Upper lobe of left lung (tissue), 6 donors: ENCODE measurements at places on chromosomes 4 and X. TPM values are rescaled to one million over a fixed set of nuclear protein-coding genes. Genes with fewer than 3 reads are reported as not detected.
A peak's percentile ranks its signal among the peaks of the same experiment; 100 is the strongest.

SPATA4 gene
- 1.0 TPM for total RNA-seq

DNA sequence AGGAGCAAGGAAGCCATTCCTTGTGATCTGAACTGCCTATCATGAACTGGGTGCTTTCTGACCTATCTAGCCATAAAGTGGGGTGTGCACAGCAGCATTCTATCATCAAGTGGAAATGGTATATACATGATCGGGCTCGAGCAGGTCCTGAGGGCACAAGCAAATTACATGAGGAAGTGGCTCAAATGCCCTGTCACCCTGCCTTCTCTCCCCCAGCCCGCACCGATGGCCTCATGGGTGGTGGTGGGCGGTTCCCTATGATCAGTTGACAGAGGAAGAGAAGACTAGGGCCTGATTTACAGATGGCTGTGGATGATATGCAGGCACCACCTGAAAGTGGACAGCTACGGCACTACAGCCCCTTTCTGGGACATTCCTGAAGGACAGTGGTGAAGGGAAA, 46.3 kb upstream of the BCLAF3 start:
- no peaks in the 10 kb centered on the region for H3K36me3 ChIP-seq
- H3K4me3 ChIP-seq = no peak overlapping the region

GRCh38 chrX:95950679-95951078, 734.0 kb upstream of the DIAPH2 start:
- DNase-seq = no peak
- no peaks in the 10 kb centered on the region for H3K36me3 ChIP-seq
- H3K27me3 ChIP-seq = no peaks in the 10 kb centered on the region
- no peak overlapping the region for H3K4me3 ChIP-seq
- no peak overlapping the region for H3K27ac ChIP-seq

- H3K36me3 ChIP-seq = no peaks in the 10 kb centered on the region
- no peaks in the 10 kb centered on the region for H3K27me3 ChIP-seq
- no peak overlapping the region for H3K27ac ChIP-seq
- H3K4me3 ChIP-seq = no peak overlapping the region
- no peak for DNase-seq
Measured at GRCh38 chrX:133495464-133496391, 80.4 kb upstream of the GPC4 start.

GRCh38 chrX:154840856-154841255, 6.4 kb upstream of the SMIM9 start:
- DNase-seq = no peak
- no peaks in the 10 kb centered on the region for H3K4me1 ChIP-seq
- H3K27me3 ChIP-seq = no peaks in the 10 kb centered on the region
- H3K27ac ChIP-seq = no peak overlapping the region

DNA sequence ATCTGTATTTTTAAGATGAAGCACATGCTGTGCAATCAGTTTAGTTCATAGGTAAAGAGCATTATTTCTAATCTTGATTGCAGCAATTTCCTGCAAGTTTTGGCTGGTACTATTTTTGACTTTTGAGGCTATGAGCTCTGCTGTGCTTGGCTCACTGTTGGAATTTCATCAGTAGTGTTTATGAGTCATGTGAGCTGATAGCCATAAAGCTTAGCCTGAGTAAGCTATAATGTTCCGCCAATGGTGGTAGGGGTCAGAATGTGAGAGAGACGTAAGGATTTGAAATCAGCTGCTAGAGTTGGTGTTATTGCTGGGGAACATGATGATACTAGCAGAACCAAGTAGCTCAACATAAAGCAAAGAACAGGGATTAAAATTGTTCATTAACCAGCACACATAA, 590.9 kb upstream of the GNPDA2 start:
- no peak overlapping the region for H3K27ac ChIP-seq
- H3K36me3 ChIP-seq = no peaks in the 10 kb centered on the region
- no peak overlapping the region for H3K4me3 ChIP-seq
- H3K27me3 ChIP-seq = no peaks in the 10 kb centered on the region
- DNase-seq = no peak

DCAF16 gene
- 35.9 TPM for total RNA-seq

GRCh38 chr4:10173754-10174749, 57.5 kb upstream of the WDR1 start:
- H3K27me3 ChIP-seq = no peaks in the 10 kb centered on the region
- DNase-seq = peak; percentile 50
- H3K4me1 ChIP-seq = peaks cover 17% of the 10 kb centered on the region
- no peak overlapping the region for H3K4me3 ChIP-seq
- H3K27ac ChIP-seq = peak overlapping the region; percentile 59

COX7B gene
- total RNA-seq = 122 TPM

GRCh38 chr4:43693876-43694275, 754.7 kb downstream of the KCTD8 start:
- DNase-seq = no peak
- no peaks in the 10 kb centered on the region for H3K36me3 ChIP-seq
- no peak overlapping the region for H3K27ac ChIP-seq

DNA sequence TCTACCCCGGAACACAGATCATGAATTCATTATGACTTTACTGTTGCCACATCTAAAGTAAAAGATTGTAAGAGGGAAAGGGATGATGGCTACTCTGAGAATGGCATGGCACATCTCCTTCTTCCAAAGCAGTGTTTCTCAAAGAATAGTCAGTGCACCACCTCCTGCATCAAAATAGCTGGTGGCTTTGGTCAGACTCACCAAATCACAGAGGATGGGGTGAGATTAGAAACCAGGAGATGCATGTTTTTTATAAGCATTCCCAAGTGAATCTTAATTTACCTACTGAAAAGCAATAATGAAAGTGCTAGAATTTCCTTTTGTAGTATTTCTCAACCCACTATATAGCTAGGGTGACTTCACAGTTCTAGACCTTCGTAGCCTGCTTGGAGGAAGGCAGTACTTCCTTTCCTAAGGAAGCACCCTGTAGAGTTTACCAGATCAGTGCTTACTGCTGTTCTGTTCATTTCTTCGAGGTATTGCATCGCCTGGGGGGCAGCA, 340.8 kb upstream of the KLF3 start:
- no peak overlapping the region for H3K4me3 ChIP-seq
- peaks cover 20% of the 10 kb centered on the region for H3K4me1 ChIP-seq
- no peak for DNase-seq
- no peaks in the 10 kb centered on the region for H3K36me3 ChIP-seq
- no peaks in the 10 kb centered on the region for H3K27me3 ChIP-seq
- no peak overlapping the region for H3K27ac ChIP-seq

PNMA5 gene
- total RNA-seq = not detected

NR0B1 gene
- not detected for total RNA-seq

DNA sequence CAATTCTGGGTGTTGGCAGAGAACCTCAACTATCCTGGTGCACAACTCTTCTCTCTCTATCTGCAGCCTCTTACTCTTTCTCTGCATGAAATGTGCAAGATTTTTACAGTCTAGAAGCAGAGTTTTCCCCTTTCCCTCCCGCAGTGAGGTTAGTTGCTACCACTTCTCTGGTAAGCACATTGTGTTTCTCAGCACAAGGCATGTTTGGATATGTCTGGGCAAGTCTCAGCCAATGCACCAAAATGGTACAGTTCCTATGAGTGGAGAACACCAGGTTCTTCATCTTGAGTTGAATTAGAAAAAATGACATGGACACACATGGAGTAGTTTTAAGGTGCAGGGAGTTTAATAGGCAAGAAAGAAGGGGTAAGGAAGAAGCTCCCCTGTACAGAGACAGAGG, 187.0 kb downstream of the CCNG2 start:
- no peak overlapping the region for H3K27ac ChIP-seq
- DNase-seq = no peak
- no peaks in the 10 kb centered on the region for H3K4me1 ChIP-seq
- no peaks in the 10 kb centered on the region for H3K36me3 ChIP-seq
- H3K27me3 ChIP-seq = no peaks in the 10 kb centered on the region
- H3K4me3 ChIP-seq = no peak overlapping the region

FABP2 gene
- not detected for total RNA-seq

- no peaks in the 10 kb centered on the region for H3K36me3 ChIP-seq
- no peak for DNase-seq
- H3K27me3 ChIP-seq = no peaks in the 10 kb centered on the region
- no peak overlapping the region for H3K4me3 ChIP-seq
- H3K4me1 ChIP-seq = no peaks in the 10 kb centered on the region
- H3K27ac ChIP-seq = no peak overlapping the region
Measured at GRCh38 chr4:14607578-14607977, 394.7 kb upstream of the CPEB2 start.

MAGED4B gene
- 8.6 TPM for total RNA-seq

GPC4 gene
- 31.4 TPM for total RNA-seq

- H3K27ac ChIP-seq = no peak overlapping the region
- H3K27me3 ChIP-seq = no peaks in the 10 kb centered on the region
- H3K4me1 ChIP-seq = peaks cover 44% of the 10 kb centered on the region
- DNase-seq = no peak
Measured at GRCh38 chr4:5887361-5888221, 5.3 kb downstream of the CRMP1 start.

DNA sequence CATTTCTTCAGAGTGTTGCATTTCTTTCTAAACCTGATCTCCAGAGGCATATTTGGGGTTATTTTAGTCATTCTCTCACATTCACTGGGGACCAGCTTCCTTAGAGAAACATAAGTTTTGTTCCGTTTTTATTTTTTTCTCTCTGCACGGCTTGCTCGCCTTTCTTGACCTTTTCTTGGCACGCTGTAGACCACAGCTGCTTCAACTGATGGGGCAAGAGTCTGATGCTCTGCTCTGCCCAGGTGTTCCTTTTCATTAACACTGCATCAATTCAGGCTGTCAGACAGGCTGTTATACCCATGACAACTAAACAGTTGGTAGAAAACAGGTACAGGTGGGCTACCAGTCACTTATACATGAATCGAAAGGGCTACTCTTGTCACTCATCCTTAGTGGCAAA, 682.2 kb upstream of the DIAPH2 start:
- H3K27me3 ChIP-seq = no peaks in the 10 kb centered on the region
- no peak overlapping the region for H3K4me3 ChIP-seq
- DNase-seq = no peak
- no peak overlapping the region for H3K27ac ChIP-seq

HEPH gene
- total RNA-seq = 5.0 TPM

GRCh38 chrX:112056476-112056875, 26.1 kb downstream of the TRPC5 start:
- no peaks in the 10 kb centered on the region for H3K36me3 ChIP-seq
- no peak overlapping the region for H3K4me3 ChIP-seq
- no peak overlapping the region for H3K27ac ChIP-seq
- no peak for DNase-seq
- H3K27me3 ChIP-seq = no peaks in the 10 kb centered on the region
- H3K4me1 ChIP-seq = no peaks in the 10 kb centered on the region

MAGEA9B gene
- total RNA-seq = not detected

DNA sequence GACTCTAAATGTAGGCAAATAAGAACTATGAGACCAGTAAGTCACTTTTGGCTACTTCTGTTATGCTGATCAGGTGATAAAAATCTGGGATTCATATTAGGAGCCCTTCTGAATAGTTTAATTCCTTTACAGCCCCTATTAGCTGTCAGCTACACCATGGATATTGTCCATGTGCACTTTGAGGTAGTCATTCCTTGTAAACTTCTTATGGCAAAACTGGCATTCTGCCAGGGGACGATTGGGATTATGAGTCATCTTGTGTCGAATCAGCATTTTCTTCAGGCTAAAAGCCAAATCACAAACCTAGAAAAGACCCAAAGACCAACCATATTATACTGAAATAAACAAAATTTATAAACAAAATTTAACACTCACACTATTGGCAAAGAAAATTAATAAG, 227.6 kb downstream of the PRDM5 start:
- H3K27ac ChIP-seq = no peak overlapping the region
- H3K27me3 ChIP-seq = no peaks in the 10 kb centered on the region
- no peaks in the 10 kb centered on the region for H3K36me3 ChIP-seq
- no peaks in the 10 kb centered on the region for H3K4me1 ChIP-seq
- no peak overlapping the region for H3K4me3 ChIP-seq
- no peak for DNase-seq

HSD17B13 gene
- total RNA-seq = 16.7 TPM

GRCh38 chr4:55498051-55498450, 48.7 kb downstream of the CLOCK start:
- no peak overlapping the region for H3K27ac ChIP-seq
- peaks cover 4% of the 10 kb centered on the region for H3K36me3 ChIP-seq
- DNase-seq = no peak
- no peak overlapping the region for H3K4me3 ChIP-seq

DNA sequence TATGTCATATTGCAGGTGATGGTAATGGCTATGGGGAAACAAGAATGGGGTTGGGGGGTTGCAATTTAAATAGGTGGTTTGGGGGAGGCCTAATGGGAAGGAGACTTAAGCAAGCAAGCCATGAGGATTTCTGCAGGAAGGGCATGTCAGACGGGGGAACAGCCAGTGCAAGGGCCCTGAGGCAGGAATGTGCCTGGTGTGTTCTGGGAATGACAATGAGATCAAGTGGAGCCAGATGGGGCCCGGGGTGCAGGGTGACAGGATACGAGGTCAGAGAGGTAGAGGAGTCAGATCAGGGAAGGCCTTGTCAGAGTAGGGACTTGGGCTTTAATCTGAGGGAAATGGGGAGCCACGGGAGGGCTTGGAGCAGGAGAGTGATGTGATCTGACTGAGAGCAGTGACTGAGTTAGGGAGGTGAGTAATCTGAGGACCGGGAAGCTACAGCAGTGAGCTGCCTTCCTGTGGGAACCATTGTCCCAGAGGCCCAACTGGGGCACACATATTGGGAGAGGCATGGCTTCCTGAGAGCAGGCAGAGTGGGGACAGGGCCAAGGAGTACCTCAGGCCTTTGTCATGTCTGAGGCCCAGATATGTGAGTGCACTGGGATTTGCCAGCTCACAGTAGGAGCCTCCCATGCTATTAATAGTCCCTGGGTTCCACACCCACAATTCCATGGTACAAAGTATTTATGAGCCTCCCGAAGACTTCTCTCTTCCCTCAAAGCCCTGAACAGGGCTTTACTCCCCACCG, 139.8 kb downstream of the BCOR start:
- H3K4me1 ChIP-seq = no peaks in the 10 kb centered on the region
- no peaks in the 10 kb centered on the region for H3K27me3 ChIP-seq
- H3K4me3 ChIP-seq = no peak overlapping the region
- H3K36me3 ChIP-seq = no peaks in the 10 kb centered on the region

GRCh38 chr4:185638548-185639301, 103.4 kb upstream of the PDLIM3 start:
- H3K27me3 ChIP-seq = no peaks in the 10 kb centered on the region
- no peaks in the 10 kb centered on the region for H3K4me1 ChIP-seq
- DNase-seq = peak; percentile 79
- H3K36me3 ChIP-seq = no peaks in the 10 kb centered on the region
- H3K27ac ChIP-seq = no peak overlapping the region

GRCh38 chr4:23680671-23681518, 209.0 kb downstream of the PPARGC1A start:
- no peak overlapping the region for H3K4me3 ChIP-seq
- no peaks in the 10 kb centered on the region for H3K4me1 ChIP-seq
- no peaks in the 10 kb centered on the region for H3K36me3 ChIP-seq
- no peak overlapping the region for H3K27ac ChIP-seq
- DNase-seq = no peak
- H3K27me3 ChIP-seq = no peaks in the 10 kb centered on the region

NLGN3 gene
- 0.69 TPM for total RNA-seq
